ENCODE measurements at places on chromosomes 5 and 9.

GRCh38 chr5:118326481-118327045 is 661.8 kb downstream of the DTWD2 start:
- no peak for DNase-seq

DNA sequence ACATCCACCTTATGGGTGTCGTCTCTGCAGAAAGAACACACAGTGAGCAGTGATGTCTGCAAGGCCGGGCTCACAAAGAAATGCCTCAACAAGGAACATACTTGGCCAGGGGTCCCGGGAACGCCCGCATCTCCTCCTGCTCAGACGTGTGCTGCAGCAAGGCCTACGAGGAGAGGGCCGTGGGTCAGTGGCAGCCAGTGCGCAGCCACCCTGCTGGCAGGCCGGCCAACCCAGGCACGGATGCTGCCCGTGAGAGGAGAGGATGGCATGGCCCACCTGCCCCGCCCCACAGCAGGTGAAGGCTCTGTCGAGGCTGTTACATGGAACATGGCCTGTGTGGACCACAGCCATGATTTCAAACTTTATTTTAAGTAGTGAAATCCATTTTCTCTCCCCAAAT is 19.3 kb downstream of the SEC16A start:
- DNase-seq, result no peak

DNA sequence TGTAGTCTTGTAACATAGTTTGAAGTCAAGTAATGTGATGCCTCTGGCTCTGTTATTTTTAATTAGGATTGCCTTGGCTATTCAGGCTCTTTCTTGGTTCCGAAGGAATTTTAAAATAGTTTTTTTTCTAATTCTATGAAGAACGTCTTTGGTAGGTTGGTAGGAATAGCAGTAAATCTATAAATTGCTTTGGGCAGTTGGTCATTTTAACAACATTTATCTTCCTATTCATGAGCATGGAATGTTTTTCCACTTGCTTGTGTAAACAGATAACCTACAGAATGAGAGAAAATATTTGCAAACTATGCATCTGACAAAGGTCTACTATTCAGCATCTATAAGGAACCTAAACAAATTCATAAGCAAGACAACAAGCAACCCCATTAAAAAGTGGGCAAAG is 173.2 kb upstream of the TRPC7 start:
- DNase-seq, result no peak

- DNase-seq, result no peak
These were observed 11.5 kb downstream of the HMGCS1 start for GRCh38 chr5:43301653-43302091.

- DNase-seq, result no peak
These were observed 11.8 kb downstream of the NR5A1 start for GRCh38 chr9:124495126-124496074.

DNA sequence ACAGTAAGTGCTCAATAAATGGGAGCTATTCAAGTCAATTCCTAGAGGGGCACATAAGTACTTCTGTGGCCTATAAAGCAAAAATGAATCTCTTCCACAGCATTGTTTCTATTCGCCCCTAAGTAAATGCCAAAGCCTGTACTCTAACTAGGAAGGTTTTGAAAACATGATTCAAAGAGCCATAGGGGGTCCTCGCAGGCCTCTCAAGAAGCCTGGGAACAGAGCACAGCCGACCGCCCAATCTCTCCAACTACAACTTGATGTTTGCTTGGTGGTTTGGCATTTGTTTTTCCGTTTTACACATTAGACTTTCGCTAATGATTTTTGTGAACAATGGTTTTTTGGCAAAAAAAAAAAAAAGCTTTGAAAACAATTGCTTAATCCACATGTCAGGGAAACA is 19.4 kb downstream of the EFNA5 start:
- no peak for DNase-seq

- no peak for DNase-seq
These were observed 4.3 kb upstream of the LNPEP start for GRCh38 chr5:96931605-96932004.

DNA sequence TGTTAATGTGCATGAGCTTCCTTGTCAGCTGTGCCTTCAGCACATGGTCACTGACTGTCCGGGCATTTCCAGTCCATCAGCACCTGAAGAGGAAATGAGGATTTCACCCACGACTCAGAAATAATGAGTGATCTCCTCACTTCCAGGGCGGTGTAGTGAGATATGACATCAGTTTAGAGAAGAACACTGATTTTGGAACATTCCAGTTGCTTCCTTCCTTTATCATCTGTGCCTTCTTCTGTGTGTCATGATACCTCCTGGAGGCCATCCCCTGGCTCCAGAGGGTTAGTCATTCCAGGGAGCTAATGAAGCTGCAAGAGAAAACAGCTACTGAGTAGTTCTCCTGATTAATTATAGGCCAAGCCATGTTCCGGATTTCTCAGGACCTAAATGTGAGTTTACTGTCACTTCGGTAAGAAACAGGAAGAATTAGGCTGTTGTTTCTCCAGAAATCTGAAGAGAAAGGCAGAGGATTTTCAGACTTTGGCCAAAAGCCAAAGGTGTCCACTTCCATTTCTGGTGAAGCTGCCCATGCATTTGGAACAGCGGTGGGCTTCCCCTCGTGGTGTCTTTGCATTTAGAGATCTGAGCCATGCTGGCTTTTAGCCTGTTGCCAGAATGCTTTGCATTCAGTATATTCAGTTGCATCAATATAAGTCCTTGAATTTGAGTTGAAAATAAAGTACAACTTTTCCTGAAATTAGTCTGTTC is 161.3 kb upstream of the OTULINL start:
- no peak for DNase-seq

GRCh38 chr9:80649496-80649895 is 1039.9 kb downstream of the TLE1 start:
- DNase-seq, result no peak

- DNase-seq, result no peak
These were observed 159.6 kb upstream of the GPR151 start for GRCh38 chr5:146675636-146676035.

DNA sequence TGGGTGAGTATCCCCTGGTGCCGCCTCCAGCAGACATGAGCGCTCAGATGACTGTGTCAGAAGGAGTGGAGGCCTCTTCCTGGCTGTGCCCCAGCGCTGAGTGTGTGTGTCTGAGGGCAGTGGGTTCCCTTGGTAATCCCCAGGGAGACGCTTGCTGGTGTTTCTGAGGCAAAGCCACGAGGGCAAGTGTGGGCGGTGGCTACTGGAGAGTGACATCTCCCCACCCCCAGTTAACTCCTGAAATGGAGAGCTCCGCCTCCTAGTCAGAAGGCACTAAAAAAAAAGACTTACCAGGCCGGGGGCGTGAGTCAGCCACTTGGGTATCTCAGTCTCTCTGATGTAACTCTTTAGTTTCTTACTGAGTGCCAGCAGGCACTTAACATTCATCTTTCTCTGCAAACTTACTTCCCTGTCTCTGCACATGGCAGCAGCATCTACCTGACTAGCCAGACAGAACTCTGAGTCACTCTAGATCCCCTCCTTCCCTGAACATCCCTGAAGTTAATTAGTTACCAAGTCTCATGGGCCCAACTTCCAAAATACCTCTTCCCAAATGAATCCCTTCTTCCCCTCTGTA is 19.3 kb downstream of the ORM2 start:
- DNase-seq, result peak; percentile 17

DNA sequence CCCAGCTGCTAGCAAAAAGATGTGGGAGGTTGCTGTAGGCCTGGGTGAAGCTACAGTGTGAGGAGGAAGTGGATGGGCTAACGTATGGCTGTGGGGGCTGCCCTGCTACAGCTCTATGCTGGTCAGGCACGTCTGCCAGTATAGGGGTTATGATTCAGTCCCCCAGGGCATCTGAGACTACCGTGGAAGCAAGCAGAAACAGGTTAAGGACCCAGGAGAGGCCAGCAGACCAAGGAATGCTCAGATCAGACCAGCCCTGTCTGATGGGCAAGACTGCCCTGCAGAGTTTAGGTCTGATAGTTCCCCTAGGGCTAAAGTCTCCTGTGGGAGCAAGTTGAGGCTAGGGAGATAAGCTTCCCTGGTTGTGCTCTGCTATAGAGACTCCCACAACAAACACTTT is 416.1 kb upstream of the CTNND2 start:
- DNase-seq, result no peak

GRCh38 chr5:122156724-122157325 is 27.5 kb downstream of the ZNF474 start:
- no peak for DNase-seq

GRCh38 chr5:149775785-149776184 is 45.7 kb downstream of the PPARGC1B start:
- no peak for DNase-seq

- no peak for DNase-seq
These were observed 7.8 kb upstream of the ANXA1 start for GRCh38 chr9:73143711-73144328.

DNA sequence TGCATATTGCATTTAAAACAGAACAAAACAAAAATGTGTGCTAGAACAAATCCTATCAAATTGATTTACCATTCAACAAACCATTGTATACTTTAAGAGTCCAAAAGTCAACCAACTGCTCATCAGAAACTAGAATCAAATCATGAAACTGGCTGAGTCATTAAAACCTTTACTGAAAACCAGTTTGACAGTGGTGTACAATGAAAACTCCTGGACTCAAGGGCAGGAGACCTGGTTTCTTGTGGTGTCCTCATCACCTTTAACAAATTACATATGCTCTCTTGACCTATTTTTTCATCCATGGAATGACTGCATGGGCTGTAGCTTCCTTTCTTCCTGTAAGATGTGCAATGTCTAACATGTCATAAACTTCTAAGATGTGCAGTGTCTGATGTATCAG is 315.3 kb upstream of the SLC30A5 start:
- no peak for DNase-seq

- no peak for DNase-seq
These were observed 26.2 kb downstream of the OSMR start for GRCh38 chr5:38871790-38872551.

- no peak for DNase-seq
These were observed at the start of gene FGD3 for GRCh38 chr9:92947268-92948037. Gene FGD3 (plus strand): TSS chr9:92947523. CDS start chr9:92976257, 28,734 bp downstream.
